Fibroblast of pulmonary artery (primary cell): ENCODE measurements at places on chromosomes 3 and 15.

DNA sequence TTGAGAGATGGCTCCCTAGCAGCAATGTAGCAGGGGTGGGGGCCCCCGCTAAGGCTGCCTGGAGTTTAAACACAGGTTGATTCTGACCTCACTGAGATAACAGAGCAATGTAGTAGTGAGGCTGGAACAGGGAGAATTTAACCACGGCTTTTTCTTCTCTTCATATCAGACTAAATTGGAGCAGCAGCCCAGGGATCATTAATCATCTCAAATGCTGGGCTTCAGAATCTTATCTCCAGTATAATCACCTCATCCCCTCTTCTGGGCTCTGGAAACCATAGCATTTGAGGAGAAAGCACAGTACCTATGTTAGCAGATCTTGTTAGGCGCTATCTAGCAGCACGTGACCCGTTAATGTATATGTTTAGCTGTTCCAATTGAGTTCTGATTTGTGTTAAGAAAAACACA is 25.4 kb upstream of the DET1 start:
- DNase-seq, result no peak

DNA sequence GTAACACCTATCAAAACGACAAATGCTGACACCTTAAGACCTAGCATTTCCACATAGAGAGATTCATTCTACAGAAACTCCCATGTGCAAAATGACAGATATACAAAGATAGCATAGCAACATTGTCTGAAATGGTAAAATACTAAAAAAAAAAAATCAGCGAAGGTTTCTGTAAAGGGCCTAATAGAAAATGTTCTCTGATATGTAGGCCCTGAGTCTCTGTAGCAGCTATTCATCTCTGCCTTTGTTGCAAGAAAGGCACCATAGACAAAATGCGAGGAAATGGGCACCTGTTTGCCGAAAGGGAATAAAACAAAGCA is 631 bp upstream of the MFGE8 start:
- DNase-seq, result no peak

DNA sequence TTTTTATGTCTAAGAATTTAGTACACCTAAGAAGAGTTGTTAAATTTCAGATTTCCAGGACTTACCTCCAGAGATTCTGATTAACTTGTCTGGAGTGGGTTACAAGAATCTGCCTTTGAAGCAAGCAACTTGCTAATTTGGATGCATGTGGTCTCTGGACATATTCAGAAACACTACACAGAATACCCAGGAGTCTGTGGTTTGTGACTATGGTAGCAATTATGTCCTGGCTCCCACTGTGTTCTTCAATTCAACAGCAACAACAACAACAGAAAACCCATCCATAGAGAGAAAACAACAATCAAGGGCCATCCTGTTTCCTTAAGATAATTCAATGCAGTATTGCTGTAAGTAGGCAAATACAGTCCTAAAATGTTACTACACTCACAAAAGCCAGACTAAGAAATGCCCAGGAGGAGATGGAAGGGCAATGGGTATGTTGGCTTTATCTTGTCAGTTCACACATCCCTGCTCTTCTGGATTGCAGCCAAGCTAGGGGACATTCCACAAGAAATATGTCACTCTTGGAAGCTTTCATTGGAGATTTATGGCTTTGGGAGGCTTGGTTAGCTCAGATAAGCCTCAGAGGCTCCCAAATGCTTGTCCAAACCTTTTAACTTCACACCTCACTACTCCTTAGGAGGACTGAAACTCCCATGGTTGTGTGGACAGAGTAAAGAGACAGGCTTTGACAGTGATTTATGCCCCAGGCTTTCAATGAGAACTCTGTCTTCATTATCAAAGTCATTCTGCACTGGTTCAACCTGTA is 99.4 kb upstream of the MRPL3 start:
- DNase-seq, result no peak

- DNase-seq, result peak; percentile 94
Observed at GRCh38 chr15:41660235-41661077, at the start of gene MGA. Gene MGA (plus strand): TSS chr15:41660405.

DNA sequence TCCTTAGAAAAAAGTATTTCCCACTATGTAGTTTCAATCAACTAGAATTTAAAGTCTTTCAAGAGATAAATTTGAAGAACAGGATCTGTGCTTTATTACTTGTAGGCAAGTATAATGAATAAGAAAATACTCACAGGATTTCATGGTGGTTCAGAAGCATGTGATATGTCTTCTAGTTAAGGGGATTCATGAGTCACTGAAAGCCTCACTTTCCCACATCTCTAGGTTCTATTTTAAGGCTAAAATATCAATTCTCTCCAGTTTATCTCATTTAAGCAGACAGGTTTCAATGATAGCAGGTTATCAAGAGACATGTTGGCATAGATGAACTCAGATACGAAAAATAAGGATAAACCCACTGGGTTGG is 437.8 kb upstream of the BCHE start:
- no peak for DNase-seq

GRCh38 chr3:72746430-72747411 is 101.5 kb downstream of the SHQ1 start:
- DNase-seq, result peak; percentile 35

DNA sequence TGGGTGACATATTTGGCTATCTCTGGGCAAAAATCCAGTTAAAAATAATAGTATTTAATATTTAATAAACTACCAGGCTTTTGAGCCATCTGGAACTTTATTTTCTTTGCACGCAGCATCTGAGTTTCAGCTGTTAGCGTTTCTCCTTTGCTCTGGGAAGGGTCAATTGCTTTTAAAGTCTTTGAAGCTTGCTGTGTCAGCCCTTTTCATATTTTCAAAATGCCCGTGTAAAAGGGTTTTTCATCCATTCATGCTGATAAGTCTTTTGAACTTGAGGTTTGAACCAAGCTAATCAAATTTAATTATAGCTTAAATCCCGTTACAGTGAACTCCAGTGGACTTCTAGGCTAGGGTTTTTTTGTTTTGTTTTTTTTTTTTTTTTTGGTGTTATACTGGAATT is 79.1 kb downstream of the SLC25A26 start:
- DNase-seq, result no peak

GRCh38 chr3:179332240-179332639 is 9.4 kb downstream of the ZNF639 start:
- DNase-seq, result no peak

- no peak for DNase-seq
Observed at GRCh38 chr3:188047536-188047935, 106.4 kb upstream of the LPP start.

DNA sequence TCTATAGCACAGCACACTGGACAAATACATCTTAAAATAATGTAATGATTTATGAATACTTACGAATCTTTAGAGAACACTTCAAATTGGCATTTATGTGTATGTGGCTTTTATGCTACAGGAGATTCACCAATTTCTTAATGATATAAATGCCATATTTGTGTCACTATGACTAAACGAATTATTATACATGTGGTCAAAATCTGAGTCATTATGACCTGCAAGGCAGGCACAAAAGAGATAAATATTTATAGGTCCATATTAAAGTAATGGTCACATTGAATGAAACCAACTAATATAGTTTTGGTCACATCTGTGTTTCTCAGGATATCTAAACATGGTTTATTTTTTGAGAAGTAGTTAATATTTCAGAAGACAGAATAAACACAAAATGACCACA is 232.3 kb upstream of the SEMA6D start:
- no peak for DNase-seq

DNA sequence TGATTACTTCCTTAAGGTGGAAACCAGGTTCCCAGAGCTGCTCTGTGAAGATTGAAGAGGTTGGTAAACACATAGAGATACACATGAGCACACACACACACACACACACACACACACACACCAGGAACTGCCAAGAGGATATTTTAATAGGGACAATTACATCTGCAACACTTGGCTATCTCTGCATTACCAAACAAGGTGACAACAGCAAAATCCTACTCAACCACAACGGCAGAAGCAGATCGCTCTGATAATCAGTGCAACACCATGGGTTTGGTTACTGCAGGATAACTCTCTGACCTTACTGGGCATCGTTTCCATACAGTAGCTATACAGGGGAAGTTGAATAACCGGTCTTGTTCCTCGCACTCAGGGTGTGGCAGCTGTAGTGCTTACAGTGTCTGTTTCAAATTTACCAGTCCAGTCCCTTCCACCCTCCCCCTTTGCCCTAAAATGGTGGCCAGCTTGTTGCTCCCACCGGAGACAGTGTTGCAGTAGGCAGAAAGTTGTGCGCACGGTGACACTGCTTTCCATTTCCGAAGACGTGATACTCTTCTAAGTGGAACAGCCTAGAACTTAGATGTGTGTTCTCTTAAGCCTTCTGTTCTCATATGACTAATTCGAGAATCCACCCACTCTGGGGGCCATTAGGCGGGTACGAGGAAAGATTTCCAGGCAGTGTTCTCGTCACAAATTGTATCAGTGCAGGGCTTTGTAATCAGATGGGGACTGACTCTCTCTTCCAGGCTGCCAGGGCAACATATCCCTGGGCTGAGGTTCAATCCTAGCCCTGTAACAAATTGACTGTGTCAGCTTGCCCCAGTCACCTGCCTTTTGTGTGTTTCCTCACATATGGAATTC is 176.2 kb downstream of the P3H2 start:
- DNase-seq, result no peak

DNA sequence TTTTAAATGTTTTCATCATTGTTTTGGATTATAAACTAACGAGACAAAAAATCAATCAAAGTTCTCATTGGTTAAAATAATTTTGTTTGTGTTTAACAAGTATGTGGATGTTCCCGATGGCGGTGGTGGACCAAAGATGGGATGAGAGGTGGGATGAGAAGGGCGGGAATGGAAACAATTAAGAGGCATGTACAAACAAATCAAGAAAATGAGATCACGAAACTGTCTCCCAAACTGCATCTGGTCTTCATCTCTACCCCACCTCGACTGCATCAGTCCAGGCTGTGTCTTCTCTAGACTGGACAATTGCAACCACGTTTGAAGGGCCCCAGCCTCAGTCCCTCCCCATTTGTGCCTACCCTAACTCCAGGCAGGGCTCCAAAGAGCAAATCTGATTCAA is 56.1 kb downstream of the SLC12A8 start:
- no peak for DNase-seq

- peak; percentile 10 for DNase-seq
Observed at GRCh38 chr3:75294124-75294523, 370.0 kb upstream of the FRG2C start.

DNA sequence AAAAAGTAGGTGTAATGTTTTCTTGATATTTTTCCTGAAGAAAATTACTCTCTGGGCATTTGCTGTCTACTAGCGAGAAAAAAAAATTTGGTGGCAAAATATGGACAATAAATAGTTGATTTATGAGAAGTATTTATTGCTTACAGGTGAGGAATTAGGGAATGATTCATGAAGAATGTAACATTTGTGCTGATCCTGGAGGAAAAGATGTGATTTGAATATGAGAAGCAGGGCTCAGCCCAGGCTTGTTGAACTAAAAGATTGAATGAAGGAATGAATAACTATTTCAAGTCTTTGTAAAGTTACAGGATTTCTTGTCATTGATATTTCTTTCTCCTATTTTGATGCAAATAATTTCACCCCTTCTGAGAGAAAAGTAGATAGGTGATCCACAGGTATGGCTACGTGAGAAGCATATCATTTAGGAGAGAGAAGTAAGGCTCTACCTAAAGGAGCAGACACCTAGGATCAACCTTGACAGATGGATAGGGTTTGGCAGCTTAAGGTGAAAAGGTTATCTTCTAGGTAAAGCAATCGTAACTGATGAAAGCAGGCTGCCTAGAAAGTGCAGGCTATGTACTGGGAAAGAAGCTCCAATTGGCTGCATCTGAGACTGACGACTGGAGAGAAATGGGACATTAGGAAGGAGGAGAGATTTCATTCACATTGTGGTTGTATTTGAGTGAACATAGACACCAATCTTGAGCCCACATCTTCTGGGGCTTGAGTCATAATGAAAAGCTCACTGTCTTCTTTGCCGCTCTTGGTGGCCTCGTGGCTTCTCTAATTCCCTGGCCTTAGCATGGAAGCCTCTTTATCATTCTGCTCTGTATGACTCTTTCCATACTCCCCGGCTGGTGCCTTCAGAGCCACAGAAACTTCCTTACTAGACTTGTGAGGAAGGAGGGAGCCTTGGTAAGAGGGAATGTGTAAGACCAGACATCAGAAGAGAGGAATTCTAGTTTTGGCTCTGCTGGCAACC is 106.5 kb downstream of the P3H2 start:
- no peak for DNase-seq

- DNase-seq, result no peak
Observed at GRCh38 chr15:61159901-61160300, 69.2 kb downstream of the RORA start.

GRCh38 chr3:28860307-28860706 is 420.6 kb upstream of the RBMS3 start:
- peak; percentile 75 for DNase-seq
